ENCODE measurements at places on chromosomes 4 and X.
A peak's percentile ranks its signal among the peaks of the same experiment; 100 is the strongest.

DNA sequence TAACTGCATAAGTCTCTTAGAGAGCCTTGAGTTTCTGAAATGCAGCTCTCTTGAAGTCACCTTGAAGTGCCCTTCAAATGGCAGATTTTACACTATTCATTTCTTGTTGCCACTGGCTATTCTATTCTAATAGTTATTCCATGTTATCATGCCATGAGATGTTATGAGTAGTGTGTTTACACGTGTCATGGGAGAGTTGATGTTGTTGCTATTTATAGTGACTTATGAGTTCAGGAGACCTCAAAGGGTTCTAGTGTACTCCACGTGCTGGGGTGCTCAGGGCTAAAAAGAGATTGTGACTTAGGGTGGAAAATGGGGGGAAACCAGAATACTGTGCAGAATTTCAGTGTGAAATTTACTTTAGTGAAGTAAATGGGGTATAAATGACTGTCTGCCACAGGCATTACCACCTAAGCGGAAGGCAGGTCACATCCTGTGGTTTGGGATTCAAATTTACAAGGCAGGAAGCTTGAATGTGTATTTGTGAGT is 77.1 kb upstream of the SLC4A4 start:
- DNase-seq, result no peak

DNA sequence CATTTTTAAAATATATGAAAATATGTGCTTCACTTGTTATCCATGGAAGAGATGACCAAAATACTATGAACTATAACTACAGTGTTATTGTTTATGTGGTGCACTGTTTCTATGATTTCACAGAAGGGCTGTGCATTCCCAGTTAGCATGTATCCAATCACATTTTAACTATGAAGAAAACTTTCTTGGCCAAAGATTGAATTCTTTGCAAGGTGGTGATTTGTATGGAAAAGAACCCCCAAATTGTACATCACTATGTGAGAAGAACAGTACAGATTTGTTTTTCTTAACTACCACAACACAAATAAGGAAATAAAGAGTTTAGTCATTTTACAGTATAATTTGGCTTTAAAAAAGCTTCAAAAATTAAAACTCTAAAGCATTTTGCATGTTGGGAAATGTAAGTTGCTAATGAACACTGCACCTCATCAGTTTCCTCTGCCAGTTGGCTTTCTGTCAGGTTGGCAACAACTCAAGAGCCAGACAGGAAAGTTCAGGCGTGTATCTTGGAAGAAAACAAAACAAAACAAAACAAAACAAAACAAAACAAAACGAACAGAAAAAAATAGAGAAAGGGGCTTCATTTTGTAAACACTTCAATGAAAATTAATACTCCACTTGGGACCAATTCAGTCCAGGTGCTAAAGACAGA is 237.0 kb downstream of the SCFD2 start:
- no peak for DNase-seq

GRCh38 chr4:52843958-52844357 is 18.2 kb upstream of the RASL11B start:
- no peak for DNase-seq

GRCh38 chrX:34147345-34147744 is 15.2 kb upstream of the FAM47A start:
- peak; percentile 62 for DNase-seq

DNA sequence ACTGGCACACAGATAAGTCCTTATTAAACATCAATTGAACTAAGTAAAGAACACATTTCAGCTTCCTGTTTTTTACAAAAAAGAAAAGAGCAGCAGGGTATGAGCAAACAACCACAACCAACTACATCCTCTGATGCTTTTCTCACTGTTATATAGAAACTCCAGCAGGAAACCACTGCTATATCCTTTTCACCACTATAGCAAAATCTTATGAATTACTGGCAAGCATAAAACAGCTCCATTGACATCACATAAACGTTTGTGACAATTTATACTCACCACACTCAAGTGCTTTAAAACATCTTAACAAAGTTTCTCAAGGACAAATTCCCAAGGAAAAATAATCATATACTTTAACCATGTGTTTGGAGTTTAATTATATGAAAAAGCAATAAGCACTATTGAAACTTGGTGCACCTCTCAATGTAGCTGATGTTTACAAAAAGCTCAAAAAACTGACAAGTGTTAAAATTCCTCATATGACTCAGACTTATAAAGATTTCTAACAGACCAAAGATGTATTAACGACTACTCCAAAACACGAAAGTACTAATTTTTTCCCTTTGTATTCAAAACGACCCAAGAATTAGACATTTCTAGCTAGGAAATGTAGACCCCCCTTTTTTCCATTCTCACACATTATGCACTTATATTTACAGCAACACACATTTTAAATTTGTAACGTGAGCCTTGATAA is 12.9 kb downstream of the GPRIN3 start:
- DNase-seq, result no peak

- no peak for DNase-seq
These were observed 148.6 kb downstream of the EPHA5 start for GRCh38 chr4:65521666-65522065.
